Activated CD4-positive, alpha-beta T cell treated with anti-CD3 and anti-CD28 coated beads, Interleukin-2, amount 10 ng/mL, durations not matched to agents 24 days and 14 days (primary cell): ENCODE measurements at places on chromosomes 5 and 9. TPM values are rescaled to one million over a fixed set of nuclear protein-coding genes. Genes with fewer than 3 reads are reported as not detected.

The TMEM171 gene
- total RNA-seq: not detected in 2 replicates

The ROPN1L gene
- not detected in 2 replicates for total RNA-seq

The BASP1 gene
- total RNA-seq: 0.33 and 0.37 TPM in 2 replicates

The RIMOC1 gene
- 29.6 and 31.7 TPM in 2 replicates for total RNA-seq

The C9orf153 gene
- total RNA-seq: 0.33 and 0.45 TPM in 2 replicates

The SPRY4 gene
- 1.4 and 1.5 TPM in 2 replicates for total RNA-seq

The NOXA1 gene
- total RNA-seq: 0.30 and 0.36 TPM in 2 replicates

The TLX3 gene
- not detected in 2 replicates for total RNA-seq

GRCh38 chr9:20552874-20553557 lies 69.3 kb downstream of the MLLT3 start:
- DNase-seq: peak; percentile 69

DNA sequence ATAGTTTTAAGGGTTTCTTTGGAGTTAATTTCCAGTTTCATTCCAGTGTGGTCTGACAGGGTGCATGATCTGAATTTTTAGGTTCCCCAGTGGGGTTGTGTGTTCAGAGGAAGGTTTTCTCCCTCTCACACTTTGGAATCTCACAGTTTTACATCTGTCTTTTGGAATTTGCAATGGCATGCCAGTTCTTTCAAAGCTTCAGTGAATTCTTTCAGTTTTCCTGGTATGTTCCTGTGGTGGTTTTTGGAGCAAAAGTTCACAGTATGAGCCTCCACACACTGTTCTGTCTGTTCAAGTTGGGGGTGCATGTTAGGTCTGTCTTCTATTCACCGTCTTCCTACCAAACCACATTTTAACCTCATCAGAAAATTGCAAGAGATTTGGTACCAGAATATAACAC lies 624.2 kb downstream of the KCTD16 start:
- no peak for DNase-seq

- DNase-seq: no peak
Observed at GRCh38 chr5:6401410-6401809, 23.1 kb upstream of the MED10 start.

DNA sequence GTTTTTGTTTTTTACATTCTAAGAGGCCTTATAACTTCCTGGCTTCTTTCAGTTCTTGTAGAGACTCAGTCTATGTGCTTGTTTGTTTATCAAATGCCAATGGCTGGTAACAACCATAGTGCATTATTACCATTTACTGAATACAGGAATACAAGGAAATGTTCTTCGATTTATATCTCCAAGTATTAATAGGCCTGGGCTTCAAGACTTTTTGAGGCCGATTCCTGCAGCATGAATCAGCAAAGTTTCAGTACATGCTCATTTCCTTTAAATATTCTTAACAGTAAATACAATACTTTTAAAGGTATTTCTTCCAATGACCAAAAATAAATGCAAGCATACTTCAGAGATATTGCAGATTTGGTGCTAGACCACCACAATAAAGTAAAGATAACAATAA lies 535.3 kb downstream of the EFNA5 start:
- DNase-seq: no peak

GRCh38 chr9:19967888-19968459 lies 179.1 kb upstream of the SLC24A2 start:
- no peak for DNase-seq

DNA sequence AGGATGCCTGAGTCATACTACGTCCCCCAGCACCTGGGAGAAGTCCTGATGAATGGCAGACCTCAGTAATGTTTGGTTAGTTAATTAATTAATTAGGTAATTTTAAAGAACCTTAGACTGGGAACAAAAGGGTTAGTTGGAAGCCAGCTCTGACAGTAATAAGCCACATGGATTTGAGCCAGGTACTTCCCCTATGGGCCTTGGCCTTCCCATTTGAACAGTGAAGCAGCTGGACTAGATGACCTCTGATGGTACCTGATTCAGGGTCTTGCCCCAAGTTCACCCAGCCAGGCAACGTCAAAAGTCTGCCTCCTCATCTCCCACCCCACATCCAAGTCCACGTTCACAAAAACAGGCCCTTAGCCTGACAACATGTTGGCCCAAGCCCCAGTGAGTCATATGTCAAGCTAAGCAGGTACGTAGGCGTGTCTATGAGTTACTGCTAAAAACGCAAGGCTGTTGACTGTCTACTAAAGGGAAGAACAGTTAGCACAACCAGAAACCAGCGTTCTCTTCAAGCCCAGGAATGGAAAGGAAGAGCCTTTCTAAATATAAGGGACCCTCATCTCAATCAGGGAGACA lies 303.2 kb downstream of the ACTL7B start:
- no peak for DNase-seq

DNA sequence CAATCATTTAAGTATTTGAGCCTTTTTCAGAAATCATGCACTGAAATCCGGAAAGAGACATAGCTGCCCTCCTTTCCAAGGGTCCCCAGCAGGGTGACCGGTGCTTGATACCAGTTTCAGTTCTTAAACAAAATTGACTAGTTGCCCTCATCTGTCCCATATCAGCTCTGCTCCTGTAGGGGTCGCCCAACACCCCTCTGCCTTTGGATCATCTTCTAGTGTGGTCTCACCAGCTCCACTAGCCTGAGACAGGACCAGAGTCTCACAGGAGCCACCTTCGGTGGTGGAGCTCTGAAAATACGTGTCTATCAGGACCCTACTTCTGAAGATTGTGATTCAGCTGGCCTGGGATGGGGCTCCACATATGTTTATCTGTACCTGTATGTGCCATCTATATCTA lies 428.2 kb downstream of the ENC1 start:
- DNase-seq: no peak

GRCh38 chr5:120124961-120125360 lies 339.1 kb upstream of the PRR16 start:
- no peak for DNase-seq

- DNase-seq: no peak
Observed at GRCh38 chr5:91142819-91143218, 240.3 kb downstream of the ARRDC3 start.

DNA sequence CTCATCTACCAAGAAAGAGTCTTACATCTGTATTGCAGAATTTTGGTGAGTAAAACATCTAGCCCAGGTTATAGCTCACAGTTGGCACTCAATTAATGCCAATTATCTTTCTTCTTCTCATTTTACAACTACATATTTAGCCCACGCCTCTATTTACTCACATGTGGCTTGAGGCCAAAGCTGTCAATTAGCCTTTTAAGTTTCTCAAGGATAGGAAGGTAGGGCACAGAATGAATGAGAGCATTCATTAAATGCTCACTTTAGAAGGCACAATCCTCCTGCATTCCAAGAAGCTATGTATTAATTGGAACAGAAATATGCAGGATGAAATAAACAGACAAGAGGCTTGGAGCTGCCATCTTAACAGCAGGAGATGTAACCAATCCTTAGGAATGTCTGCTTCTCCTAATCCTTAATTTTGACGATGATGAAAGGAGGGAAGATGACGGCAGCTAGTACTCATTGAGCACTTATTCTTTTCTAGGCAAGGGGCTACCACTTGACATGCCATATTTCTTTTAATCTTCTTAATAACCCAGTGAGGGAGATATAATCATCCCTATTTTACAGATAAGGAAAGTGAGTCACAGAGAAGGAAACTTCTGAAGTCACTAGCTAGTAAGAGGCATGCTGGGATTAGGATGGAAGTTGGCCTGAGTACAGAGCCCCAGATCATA lies 30.8 kb upstream of the PANK3 start:
- no peak for DNase-seq

GRCh38 chr5:170510559-170510958 lies 6.7 kb downstream of the KCNIP1 start:
- no peak for DNase-seq

- DNase-seq: no peak
Observed at GRCh38 chr9:111843971-111844370, 49.2 kb upstream of the SHOC1 start.

DNA sequence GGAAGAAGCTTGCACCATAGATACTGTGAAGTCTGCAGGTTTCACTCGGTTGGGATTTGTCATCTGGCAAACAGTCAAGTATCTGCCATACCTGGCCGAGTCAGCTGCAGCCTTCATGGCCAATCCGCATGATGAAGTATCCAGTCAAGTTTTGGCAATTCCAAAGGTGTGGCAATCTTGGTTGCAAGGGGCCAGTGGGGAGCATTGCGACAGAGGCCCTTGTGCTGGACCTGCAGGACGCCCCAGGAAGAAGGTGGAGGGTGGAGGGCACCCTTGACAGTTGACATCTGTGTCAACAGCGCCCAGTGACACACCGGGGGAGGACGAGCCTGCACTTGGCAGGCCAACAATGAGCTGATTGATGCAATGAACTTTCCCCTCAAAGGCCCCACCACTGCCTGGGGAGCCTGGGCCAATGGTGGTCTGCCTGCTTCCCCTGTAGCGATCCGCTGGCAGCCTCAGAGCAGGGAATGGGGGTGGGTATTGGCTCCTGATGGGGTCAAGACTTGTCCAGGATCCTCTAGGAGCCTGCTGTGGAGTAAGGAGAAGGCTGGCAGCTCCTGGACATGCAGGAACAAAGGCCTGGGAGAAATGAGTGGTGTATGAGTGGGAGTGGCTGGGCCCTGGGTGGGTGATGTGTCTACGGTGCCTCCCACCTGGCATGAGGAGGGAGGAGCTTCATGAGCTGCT lies 122.8 kb upstream of the PITX1 start:
- DNase-seq: no peak

DNA sequence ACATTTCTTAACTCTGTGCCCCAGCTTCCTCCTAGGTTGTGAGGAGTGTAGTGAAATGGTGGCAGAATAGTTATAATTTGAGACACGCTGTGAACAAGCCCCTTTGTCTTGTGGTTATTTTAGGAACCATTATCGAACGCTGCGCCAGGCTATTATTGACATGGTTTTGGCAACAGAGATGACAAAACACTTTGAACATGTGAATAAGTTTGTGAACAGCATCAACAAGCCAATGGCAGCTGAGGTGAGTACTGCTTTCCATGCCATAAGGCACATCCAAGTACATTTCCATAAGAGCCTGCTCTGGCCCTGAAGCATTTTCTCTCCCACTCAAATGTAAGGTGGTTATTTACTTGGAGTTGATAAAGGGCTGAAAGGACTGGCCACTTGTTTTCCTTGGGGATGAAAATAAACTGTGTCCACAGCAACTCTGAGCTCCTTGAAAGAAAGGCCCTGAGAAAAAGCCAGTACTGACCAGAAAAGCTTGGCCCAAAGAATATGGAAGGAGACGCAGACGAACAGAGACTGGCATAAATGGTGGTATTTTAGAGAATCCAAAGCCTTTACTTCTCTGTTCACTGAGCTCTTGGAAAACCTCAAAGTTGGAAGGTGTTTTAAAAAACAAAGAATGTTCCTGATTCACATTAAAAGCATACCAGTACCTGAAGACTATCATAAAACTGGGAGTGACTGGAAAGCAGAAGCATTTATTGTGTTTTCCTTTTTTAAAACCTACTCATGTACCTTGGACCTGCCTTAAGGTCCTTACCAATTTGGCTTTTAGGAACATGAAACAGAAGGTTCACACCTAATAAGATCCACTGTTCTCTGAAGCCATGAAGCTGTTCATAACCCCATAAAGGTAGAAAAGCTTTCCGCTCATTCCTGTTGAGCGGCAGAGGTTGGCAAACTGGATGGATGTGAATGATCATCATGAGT lies 72.2 kb downstream of the WDR41 start:
- no peak for DNase-seq

DNA sequence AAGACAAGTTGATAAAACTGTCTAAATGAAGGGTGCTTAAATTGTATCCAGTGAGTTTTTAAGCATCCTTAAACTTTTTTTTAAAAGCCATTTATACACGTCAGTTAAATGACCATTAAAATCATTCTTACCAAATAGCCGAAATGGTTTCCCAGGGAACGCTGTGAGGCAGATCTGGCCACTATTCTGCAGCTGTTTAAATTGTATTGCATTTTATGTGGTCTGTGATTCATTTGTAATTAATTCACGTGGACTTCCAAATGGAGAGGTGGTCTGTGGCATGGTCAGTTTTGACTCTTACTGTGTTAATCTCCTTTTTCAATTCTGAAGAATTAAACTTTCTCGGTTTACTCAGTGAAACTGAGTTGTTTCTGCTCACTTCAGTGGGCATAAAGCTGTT lies 113.7 kb upstream of the OTULINL start:
- DNase-seq: no peak

GRCh38 chr5:14057289-14057688 lies 85.9 kb upstream of the TRIO start:
- DNase-seq: no peak

- no peak for DNase-seq
Observed at GRCh38 chr5:110918683-110919082, 152.8 kb upstream of the TSLP start.

DNA sequence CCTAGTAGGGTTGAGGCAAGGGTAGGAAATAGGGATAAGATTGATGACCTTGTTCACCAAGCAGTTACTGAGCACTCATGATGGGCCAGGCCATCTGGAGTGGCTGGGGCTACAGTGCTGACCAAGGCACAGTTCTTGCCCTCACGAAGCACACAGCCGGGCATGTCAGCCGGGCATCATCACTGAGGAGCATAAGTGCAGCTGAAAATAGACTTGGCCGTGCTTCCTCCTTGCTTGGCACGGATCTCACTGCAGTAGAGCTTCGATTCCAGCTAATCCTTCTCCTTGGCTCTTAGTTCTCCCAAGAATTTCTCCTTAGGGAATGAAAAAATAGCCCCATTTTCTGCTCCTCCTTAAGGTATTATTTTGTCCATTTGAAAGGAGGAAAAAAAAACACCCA lies 116.6 kb downstream of the NMUR2 start:
- DNase-seq: no peak

DNA sequence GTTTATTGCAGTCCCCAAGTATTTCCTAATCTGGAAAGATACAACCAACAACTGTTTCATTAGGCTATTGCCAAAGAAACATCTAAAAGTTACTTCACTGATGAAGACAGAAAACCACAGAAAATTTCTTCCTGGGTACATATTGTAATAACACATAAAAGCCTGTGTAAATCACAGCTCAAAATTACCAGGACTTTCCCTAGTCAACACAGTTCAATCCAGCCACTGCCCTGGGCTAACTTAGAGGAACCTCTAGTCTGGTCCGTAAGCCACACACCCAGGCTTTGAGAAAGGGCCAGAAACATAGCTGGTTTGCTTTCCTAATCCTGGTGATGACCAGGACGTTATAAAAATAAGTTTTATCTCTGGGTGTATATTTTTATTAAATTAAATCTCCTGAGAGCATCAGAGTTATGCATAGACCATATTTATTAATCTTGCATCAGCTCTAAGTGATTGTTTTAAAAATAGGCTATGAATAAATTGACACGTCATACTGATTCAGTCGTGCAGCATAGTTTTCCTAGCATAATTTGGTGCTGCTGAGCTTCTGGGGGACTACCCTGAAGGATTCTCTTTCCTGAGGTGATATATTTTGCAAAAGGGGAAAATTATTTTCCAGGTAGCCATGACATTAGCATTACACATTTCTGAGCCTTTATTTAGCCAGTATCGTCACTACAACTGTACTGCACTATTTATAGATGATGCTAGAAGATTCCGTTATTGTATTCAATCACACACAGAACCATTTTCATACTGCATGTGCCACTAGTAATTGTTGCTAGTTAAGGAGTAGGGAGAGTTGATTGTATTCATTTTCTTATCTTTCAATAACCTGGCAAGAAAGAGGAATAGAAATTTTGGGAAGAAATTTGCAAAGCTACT lies 12.6 kb upstream of the MUSK start:
- DNase-seq: no peak

GRCh38 chr9:91298311-91298710 lies 63.4 kb downstream of the AUH start:
- no peak for DNase-seq

- DNase-seq: no peak
Observed at GRCh38 chr9:82418334-82418733, 429.8 kb downstream of the SPATA31D1 start.
